ENCODE measurements at places on chromosomes 6 and 20.

DNA sequence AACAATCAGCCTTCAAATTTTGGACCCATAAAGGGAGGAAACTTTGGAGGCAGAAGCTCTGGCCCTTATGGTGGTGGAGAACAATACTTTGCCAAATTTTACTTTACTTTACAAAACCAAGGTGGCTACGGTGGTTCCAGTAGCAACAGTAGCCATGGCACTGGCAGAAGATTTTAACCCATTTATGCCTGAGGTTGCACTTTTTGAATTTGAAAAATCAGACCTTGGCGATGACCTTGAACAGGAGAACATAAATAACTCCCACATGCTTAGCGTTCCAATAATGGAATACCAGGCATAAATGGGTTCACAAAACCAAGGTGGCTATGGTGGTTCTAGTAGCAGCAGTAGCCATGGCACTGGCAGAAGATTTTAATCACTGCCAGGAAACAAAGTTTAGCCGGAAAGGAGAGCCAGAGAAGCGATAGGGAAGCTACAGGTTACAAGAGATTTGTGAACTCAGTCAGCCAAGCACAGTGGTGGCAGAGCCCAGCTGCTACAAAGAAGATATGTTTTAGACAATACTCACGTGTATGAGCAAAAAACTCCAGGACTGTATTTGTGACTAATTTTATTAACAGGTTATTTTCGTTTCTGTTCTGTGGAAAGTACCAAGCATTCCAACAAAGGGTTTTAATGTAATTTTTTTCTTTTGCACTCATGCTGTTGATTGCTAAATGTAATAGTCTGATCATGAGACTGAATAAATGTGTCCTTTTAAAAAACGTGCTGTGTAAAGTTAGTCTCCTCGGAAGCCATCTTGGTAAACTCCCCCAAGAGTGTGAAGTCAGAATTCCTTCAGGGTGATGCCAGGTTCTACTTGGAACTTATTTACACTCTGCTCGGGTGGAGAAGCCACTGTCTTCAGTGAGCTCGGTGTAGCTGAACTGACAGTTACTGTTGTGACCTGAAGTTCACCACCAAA lies 6.7 kb downstream of the SFT2D1 start:
- DNase-seq = no peak

DNA sequence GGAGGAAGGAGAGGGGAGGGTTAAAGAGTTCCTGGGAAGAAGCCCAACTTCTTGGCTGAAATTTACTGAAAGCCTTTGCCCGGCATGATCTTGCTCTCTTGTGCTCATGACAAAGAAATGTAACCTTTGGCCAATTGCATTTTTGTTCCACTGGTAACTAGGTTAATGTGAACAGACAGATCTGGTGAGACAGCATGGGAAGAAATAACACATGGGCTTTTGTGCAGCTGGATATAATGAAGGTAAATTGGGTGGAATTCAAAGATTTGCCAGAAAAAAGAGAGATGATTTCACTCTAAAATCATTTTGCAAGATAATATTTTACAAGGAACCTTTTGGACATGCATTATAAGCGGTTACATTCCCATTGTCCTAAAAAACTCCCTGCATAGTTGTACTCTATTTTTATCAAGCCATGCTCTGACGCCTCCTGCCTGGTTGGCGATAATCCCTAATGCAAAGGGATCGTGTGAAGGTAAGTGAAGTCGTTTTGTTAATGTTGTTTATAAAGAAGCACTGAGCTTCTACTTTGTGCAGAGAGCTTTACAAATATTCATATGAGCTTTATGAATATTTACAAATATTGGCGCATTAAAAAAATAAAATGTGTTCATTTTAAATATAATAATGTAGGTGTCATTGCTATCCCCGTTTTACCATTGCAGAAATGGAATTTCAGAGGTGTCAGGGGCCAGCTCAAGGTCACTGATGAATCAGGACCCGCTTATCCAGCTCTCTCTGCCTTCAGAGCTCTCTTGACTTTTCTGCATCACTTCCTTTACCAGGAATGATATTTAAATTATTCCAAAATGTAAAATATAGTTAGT lies 161.3 kb upstream of the AGPAT4 start:
- no peak for DNase-seq

DNA sequence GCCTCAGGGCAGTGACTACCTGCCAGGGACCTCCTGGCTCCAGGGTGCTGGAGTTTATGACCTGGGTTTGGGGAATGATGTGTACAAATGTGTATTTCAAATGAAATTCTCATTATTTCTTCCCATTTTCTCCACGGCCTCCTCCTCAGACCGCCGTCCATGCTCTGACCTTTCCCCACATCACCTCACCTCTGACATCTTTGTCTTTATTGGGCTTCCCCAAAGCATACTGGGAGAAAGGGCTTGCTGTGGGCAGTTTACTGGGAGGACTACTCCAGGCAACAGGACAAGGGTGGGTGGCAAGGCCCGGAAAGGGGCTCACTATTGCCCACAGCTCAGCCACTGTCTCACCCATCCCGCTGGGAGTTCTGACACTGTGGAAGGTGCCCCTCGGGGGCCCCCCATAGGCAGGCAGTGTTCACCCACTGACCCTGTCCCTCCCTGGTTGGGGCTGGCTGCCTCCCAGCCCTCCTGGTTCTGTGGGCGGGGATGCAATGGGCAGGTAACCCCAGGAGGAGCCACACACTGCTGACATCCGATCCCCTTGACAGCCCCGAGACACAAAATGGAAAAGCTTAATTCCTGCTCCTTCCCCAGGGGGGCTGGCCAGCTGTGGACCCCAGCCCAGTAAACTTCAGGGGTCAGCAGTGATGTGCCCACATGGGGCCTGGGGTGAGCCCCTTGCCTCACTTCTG lies 39.8 kb upstream of the CST7 start:
- DNase-seq = no peak

GRCh38 chr20:31713312-31714273 lies 9.1 kb downstream of the BCL2L1 start:
- DNase-seq = peak; percentile 73

- DNase-seq = no peak
These were observed 905.4 kb upstream of the FLRT3 start for GRCh38 chr20:15242773-15243172.

DNA sequence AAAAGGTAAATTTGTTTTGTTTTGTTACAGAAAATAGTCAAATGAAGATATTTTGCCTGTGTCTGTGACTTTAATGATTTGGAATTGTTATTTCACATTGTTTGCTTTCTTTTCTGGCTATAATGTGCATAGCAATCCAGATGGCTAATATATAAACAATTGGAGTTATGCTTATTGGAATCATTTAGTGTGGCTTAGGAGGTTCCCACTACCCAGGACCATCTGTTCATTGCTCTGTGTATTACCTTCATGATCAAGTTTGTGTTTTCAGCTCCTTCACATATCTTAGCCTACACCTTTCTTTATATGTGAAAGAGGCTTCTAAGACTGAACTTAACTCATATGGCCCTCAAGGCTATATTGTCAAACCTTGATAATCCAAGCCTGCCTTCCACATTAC lies 232.9 kb downstream of the BCKDHB start:
- no peak for DNase-seq

- DNase-seq = no peak
These were observed 140.1 kb upstream of the SPACA1 start for GRCh38 chr6:87907521-87907920.

DNA sequence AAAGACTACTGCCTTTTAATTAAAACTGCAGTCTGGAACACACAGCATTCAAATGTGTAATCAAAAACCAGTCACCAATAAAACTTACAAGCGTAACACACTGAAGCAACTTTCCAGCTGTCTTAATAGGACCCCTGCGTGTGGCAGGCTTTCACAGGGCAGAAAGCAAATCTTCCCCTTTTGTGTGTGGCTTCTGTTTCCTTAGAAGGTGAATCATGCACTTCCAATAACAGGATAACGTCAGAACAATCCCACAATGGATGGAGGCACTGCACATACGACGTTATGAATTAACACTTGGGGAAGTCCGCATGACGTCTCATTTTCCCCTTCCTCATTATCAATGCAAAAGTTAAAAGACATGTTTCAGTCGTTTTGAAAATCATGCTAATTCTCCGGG lies 44.8 kb downstream of the INSM1 start:
- DNase-seq = no peak

DNA sequence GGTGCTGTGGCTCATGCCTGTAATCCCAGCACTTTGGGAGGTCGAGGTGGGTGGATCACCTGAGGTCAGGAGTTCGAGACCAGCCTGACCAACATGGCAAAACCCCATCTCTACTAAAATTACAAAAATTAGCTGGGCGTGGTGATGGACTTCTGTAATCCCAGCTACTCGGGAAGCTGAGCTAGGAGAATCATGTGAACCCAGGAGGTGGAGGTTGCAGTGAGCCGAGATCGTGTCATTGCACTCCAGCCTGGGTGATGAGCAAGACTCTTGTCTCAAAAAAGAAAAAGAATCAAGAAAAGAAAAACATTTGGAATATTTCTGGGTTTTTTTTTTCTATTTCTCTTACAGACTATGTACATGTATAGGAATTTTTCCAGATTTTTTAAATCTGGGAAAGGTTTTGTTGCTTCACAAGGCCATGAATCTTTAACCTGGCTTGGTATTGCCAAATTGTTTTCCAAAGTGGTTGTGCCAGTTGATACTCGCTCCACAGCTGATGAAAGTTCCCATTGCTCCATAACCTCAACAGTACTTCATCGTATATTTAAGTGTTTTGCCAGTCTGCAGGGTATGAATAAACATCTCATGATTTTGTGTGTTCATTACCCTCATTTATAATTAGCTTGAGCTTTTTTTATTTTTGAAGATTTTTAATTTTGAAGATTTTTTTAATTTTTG lies 33.5 kb downstream of the RNF217 start:
- no peak for DNase-seq

GRCh38 chr6:33323623-33323948 lies 6.0 kb upstream of the ZBTB22 start:
- no peak for DNase-seq

DNA sequence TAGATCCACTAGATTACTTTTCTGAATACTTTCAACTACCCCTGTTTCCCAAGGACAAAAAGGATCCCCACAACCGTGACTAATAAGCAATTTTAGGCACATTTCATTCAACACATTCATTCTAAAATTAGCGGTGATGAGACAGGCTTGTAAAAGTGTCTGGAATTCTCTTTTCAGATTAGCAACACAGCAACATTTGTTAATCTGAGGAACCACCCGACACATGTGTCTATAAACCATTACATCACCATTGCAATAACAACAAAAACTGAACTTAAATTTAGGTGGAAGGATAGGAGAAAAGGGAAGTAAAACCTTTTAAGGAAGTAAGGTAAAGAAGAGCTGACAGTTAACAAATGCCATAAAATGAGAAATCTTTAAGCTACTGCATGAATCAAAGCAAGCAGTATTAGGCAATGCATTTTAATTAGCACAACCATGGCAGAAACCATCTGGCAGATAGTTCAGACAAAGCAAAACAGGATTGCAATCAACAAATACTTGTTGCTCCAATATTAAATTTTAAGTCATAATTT lies 49.1 kb downstream of the MAP3K7 start:
- no peak for DNase-seq

- peak; percentile 19 for DNase-seq
These were observed 24.0 kb downstream of the COL11A2 start for GRCh38 chr6:33168284-33168601.

DNA sequence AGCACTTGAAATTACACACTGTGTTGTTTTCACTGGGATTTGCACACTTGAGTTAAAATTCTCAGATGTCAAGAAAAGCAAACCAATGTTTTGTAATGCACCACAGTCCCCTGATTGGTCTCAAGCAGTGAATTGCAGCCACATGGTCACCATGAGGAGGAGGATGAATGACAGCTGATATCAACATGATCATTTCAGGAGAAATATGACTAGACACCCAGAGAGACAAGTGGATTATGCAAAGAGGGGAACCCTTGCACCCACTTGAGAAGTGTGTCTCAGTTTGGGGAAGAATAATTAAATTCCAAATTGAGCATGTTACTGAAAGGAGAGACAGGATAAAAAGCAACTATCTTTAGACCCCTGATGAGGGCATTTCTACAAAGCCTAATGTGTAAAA lies 69.3 kb downstream of the UST start:
- DNase-seq = no peak

DNA sequence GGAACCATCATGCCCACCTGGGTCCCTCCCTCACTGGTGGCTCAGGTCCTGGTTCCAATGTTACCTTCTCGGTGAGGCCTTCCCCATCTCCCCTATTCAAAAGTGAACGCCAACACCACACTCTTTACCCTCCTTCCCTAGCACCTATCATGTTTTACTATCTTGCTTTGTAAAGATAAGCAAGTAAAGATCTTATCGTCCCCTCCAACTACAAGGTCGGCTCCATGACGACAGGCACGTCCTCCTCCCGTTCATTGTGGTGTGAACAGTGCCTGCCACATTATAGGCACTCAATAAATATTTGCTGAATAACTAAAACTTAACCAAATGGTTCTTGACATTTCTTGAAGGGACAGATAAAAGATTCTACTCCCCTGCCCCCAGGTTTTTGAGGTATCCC lies 147.1 kb downstream of the PREX1 start:
- no peak for DNase-seq

GRCh38 chr6:153729189-153729588 lies 309.9 kb upstream of the OPRM1 start:
- DNase-seq = no peak

GRCh38 chr6:5416250-5416649 lies 154.9 kb downstream of the FARS2 start:
- no peak for DNase-seq

- DNase-seq = no peak
These were observed 45.5 kb upstream of the SLC23A2 start for GRCh38 chr20:5046656-5047339.

DNA sequence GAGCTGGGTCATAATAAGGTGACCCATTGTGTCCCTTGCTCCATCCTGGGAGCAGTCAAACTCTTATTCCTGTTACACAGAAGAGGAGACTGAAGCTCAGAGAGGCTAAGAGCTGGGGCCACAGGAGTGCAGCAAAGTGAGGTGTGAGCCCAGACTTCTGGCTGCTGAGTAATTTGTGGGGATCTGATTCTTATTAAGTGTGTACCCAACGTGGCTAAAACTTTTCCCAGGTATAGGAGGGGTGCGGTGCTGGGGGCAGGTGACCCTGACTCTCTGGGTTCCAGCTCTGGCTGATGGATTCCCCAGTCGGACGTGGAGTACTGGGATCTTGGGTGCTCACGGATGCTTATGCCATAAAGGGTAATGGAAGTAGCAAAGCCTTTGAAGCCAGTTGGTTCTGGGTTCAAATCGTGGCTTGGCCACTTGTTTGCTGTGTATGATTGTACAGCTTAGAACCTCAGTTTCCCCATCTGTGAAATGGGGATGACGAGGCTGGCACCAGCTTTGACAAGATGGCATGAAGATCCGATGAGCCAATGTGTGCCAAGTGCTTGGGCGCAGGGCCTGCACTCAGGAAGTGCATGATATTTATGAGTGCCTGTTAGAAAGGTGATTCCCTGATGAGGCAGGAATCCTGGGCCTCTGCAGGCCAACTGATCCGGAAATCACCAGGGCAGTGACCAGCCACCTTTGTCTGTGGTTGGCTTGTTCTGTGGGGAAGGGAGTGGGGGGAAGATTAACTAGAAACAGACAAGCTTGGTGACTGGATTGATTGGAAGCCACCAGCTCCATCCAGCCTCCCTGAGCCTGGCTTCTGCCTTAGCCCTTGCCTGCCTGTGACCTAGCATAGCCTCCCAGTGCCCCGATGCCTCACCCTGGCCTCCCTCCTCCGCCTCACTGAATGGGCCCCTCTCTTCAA lies 6.0 kb downstream of the SRC start:
- peak; percentile 13 for DNase-seq

Data from 8988T (cell line).